PC-3 (cell line): ENCODE measurements at places on chromosomes 2 and 18. TPM values are rescaled to one million over a fixed set of nuclear protein-coding genes. Genes with fewer than 3 reads are reported as not detected.

The ASB18 gene
- 0.15 TPM in 1 of 2 replicates, not detected in the other for total RNA-seq

DNA sequence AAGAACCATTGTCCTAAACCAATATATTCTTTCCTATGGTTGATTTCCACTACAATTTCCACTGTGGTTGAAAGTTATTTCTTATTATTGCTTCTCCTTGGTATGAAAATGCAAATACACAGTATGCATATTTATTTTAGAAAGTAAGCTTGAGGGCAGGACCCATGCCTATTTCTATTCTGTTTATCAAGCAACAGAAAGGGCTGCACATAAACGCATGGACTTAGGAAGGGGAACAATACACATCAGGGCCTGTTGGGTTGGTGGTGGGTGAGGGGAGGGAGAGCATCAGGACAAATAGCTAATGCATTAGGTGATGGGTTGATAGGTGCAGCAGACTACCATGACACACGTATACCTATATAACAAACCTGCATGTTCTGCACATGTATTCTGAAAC is 20.7 kb downstream of the SLC4A3 start:
- DNase-seq: no peak

GRCh38 chr2:119245076-119245840 is 21.6 kb downstream of the STEAP3 start:
- no peak for DNase-seq

- DNase-seq: no peak
Observed at GRCh38 chr2:230010501-230010900, 58.2 kb downstream of the SLC16A14 start.
